NCI-H1092 treated with DMSO at 0.1 percent for 48 hours (cell line): ENCODE measurements at places on chromosomes 12 and 14.

GRCh38 chr14:86430853-86431252 lies 900.9 kb downstream of the FLRT2 start:
- no peak for DNase-seq

DNA sequence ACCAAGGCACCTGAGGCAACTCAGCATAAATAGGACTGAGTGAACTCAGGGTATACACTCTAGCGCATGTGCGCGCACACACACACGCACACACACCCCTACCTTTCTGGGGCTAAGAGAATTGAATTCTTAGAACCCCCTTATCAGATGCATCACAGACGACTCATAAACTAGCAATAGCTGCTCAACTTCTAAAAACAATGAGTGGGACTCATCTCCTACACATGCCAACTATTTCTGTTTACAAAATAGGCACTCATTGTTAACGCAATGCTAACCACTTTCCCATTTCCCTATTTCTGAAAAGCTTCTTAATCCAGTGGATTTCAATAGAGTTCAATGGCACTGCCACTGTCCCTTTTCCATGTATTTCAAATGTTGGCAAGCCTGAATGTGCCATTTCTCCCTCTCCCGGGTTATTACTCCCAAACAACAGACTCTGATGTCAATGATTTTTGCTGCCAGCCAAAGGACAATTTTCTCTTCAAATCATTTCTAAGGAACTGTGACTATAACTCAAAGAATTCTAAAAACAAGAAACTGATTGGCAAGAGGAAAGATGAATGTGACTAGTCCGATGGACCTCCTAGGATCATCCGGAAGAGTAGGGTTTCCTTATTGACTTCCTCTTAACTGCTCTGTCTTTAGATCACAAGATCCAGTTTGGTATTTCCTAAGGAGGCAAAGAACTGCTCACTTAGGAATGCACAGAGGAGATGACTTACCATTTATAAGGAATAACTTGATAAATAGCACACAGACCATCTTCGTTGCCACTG lies 48.8 kb downstream of the SLC38A1 start:
- no peak for DNase-seq

DNA sequence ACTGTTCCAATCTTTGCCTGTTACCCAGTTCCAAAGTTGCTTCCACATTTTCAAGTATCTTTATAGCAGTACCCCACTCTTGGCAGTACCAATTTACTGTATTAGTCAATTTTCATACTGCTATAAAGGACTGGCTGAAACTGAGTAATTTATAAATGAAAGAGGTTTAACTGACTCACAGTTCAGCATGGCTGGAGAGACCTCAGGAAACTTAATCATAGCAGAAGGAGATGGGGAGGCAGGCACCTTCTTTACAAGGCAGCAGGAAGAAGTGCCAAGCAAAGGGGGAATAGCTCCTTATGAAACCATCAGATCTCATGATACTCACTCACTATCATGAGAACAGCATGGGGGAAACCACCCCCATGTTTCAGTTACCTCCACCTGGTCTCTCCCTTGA lies 215.0 kb downstream of the SNAPC1 start:
- DNase-seq: no peak

GRCh38 chr12:128091951-128092382 lies 175.0 kb upstream of the TMEM132C start:
- no peak for DNase-seq

DNA sequence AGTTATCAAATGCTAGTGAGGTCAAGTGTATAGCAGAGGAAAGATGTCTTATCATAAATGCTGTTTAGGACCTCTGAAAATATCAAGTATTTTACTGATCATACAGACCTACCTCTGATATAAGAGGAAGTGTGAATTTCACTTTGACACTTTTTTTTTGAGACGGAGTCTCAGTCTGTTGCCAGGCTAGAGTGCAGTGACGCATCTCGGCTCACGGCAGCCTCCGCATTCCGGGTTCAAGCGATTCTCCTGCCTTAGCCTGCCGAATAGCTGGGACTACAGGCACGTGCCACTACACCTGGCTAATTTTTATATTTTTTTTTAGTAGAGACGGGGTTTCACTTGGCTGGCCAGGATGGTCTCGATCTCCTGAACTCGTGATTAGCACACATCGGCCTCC lies 55.1 kb upstream of the PIK3C2G start:
- no peak for DNase-seq

GRCh38 chr14:36227802-36228201 lies 51.3 kb upstream of the PTCSC3 start:
- no peak for DNase-seq
